ENCODE measurements at places on chromosomes 12 and 14.

GRCh38 chr14:103101963-103102688, 7.6 kb downstream of the EXOC3L4 start:
- no peak for DNase-seq

DNA sequence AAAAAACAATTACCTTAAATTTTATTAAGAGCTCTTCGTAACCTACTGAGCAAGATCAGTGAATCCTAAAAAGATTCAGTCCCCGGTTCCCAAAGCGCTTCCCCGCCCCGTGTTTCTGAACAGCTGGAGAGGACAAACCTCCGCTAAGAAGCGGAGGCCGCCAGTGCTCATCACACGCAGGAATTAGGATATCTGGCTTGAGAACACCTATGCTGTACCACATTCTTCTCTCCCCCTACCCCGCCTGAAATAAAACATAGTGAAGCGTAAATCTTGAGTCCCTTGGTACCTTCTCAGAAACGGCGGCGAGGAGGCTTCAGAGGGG, 774 bp upstream of the WDR20 start:
- no peak for DNase-seq

DNA sequence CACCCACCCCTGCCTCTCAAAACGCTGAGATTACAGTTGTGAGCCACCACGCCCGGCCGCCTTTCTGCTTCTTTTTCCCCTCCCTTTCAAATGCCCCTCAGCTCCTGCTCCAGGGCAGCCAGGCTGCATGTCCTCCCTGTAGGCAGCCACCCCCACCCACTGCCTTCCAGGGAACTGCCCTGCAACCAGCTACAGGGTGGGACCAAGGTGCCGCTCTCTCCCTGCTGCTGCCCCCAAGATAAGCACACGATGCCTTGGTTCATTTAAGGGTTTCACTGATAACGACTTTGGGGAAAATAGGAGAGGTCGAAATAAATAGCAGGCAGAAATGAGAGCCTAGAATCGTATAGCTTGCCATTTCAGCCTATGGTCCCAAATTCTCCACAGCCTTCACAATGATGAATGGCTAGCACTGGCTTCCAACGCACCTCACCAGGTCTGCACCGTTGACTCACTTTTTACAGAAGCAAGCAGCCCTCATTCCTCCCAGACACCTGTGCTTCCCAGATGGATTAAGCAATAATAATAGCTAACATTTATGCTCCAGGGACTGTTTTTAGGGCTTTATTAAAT, 40.7 kb downstream of the ATG14 start:
- DNase-seq: no peak

DNA sequence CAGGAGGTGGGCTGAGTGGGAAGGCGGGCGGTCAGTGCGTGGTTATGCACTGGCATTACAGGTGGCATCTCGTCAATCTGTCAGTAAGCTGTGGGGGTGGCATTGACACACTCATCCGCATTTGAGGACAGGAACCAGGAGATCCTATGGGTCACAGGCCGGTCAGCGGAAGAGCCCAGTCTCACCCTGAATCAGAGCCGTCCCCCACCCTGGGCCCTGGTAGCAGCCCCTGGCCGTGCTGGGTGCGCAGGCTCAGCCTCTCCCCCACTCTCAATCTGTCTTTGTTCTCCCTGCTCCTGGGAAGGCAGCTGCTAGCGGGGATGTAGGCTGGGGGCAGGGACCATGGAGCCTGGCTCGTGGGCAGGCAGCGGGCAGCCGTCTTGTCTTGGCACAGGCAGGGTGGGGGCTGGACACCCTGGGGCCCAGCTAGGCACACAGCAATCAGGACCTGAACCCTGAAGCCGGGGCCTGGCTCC, 5.1 kb downstream of the INF2 start:
- DNase-seq: no peak

DNA sequence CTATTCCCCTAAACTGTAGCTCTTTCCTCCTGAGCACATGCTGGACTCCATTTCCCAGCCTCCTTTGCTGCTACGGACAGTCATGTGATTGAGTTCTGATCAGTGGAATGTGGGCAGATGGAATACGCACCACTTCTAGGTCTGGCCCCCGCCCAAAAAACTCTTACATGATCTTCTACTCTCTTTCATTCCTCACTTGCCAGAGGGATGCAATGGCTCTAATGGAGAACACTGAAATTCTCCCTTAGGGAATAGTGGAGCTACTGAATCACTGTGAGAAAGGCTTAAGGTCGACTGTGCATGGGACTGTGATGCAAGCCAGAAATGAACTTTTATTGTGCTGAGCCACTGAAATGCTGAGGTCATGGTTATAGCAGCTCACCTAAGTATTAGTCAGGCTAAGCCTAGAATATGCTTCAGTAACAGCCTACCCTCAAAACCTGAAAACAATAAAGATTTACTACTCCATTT, 13.0 kb upstream of the TMED2 start:
- DNase-seq: no peak

GRCh38 chr12:119938049-119938667, 50.9 kb upstream of the BICDL1 start:
- DNase-seq: peak; percentile 60

GRCh38 chr12:84912198-84913128, at the start of gene SLC6A15:
TSS of gene SLC6A15 (minus strand) at chr12:84912799. CDS start at chr12:84892120, 20,679 bp downstream.
- DNase-seq: no peak

DNA sequence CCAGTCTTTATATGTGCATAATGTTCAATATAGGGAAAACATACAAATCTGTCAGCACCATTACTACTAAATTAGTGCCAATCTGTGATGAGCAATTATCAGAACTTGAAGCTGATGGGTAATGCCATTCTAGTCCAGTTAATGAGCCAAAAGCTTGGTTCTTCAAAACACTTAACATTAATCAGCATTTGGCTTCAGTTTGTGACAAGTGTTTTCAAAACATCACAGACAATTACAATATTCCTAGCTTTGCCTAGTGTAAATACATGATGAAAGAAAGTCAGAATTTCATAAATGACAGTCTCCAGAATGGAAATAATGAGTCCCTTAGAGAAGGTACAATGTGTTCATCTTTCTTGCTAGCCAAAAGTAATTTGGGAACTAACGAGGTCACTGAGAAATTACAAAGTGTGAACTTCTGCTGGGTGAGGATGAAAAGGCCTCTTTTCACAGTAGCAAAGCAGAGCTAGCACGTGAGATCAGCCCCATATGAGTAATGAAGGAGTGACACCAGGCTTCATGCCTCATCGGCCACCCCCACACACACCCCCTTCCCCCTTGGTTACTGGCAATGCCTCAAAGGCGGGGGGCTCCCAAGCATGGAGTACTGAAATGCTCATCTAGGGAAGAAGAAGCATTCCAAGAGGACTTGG, 180.6 kb upstream of the EEA1 start:
- no peak for DNase-seq

DNA sequence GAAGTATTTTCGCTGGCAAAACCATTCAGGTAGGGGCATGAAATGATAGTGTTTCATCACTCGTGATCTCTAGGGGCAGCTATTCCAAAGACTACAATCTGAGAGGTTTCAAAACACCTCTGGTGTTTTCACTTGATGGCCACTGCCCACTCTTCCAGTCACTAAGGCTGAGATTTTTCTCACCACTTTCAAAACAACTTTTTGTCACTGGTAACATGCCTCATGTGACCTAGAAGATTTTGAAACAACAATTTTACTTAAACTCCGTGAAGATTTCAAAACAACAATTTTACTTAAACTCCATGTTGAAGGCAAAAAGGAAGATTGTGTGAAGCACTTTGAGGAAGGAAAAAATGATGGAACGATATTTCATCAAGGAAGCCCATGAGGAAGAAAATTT, 1.2 kb upstream of the IRAK3 start:
- DNase-seq: no peak

- no peak for DNase-seq
Observed at GRCh38 chr12:52208424-52209165, 16.8 kb upstream of the KRT80 start.

GRCh38 chr12:38697289-38697688, 208.1 kb downstream of the CPNE8 start:
- no peak for DNase-seq

- no peak for DNase-seq
Observed at GRCh38 chr12:111168009-111168900, 200.6 kb downstream of the PHETA1 start.

- DNase-seq: no peak
Observed at GRCh38 chr14:71411738-71412137, 504.5 kb downstream of the PCNX1 start.

DNA sequence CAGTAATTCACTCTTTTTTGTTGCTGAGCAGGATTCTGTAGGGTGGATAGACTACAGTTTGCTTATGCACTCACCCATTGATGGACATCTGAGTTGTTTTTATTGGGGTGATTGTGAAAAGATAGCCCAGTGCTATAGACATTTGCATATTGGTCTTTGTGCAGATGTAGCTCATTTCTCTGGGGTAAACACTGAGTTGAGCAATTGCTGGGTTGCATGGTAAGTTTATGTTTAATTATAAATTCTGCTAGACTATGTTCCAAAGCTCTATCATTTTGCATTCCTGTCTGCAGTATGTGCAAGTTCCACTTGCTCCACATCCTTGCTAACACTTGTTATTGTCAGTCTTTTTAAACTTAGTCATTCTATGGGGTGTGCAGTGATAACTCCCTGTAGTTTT, 65.4 kb upstream of the RFLNA start:
- no peak for DNase-seq

DNA sequence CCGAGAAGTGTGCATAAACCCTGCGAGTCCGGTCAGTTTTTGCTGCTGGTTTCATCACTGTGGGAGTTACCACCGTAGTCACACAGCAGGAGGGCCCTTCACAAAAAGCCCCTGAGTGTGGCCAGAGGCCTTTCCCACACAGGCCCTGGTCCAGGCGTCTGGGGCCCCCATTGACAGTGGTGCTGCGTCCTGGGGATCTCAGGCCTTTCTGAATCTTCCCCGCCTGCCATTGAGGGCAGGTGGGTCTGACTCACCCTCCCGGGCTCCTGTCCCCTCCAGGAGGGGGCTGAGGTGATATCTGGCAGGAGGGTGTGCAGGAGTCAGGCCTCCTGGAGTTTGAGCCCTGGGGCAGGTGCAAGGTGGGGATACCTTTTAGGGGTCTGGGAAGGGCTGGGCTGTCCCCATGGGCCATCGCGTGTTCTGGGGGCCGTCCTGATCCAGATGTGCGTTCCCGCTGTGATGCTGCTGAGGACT, 358.5 kb downstream of the TMEM121 start:
- DNase-seq: peak; percentile 13

DNA sequence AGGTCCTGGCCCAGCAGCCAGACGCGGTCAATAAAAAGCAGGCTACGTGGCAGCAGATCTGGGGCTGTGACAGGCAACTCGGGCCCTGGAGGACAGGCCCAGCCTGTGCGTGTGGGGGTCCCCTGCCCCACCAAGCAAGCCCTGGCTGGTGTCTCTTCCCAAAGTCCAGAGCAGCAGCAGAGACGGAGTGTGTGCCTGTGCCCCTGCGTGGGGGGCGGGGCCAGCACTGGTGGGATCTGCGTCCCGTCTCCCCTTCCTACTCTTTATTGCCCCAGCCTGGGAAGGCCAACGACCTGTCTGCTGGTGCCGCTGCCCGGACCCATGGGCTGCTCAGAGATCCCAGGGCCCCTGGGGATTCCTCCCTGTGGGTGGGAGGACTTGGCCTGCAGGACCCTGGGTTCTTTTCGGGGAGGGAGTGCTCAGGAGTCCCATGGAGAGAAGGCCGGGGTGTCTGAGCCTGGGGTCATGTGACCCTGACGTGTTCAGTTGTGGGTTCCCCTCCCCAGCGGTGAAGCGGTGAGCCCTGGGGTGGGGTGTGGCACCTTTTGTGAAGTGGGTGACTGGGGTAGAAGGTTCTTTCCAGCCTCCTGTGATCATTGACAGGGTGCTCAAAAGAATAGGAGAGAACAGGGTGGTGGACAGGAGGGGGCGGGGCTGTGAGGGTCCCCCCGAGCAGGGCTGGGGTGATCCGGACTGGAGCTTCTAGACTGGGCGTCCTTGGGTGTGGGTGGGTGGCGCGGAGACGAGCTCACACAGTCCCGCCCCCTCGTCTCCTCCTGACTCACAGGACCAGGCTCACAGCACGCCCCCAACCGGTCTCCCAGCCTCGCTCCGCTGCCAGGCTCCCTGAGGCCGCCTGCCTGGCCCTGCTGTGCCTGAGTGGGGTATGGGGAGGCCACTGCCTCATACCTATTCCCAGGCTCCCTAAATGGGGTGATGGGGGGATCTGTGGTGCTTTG, 22.4 kb downstream of the ASPG start:
- DNase-seq: no peak

Measured in natural killer cell (primary cell).